GM12892 (cell line): ENCODE measurements at places on chromosomes 7 and 10.

- DNase-seq: no peak
Measured at GRCh38 chr7:130719541-130719940, 14.5 kb downstream of the KLF14 start.

DNA sequence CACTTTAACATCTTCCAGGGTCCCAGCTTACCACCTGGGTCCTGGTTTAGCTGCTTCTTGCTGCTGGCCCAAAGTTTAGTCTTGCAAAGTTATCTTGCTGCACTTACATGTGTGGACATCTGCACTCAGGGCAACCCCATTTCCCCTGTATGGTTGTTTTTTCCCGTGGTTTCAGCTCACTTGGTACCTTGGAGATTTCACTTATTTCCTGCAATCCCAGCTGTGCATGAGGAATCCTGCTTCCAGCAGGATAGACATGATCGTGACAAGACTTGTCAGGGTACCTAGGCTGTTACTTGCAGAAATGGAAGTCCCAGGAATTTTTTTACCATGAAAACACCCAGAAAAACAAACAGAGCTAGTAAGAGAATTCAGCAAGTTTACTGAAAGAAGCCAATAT, 95.9 kb upstream of the LEP start:
- DNase-seq: no peak

DNA sequence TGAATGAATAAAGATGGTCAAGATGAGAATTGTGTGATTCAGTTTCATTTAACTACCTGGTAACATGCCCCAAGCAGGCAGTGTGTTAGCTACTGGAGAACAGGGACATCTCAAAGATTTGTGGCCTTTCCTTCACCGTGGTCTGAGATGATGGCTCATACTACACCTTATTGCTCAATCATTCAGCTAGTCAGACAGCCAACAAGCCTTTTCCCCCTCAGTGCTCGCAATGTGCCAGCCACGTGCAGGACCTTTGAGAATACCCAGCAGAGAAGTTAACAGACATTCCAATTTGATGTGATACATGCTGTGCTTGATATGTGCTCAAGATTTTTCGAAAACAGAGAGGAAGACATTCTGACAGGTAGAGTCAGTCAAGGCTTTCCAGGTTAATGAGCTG, 562.8 kb downstream of the SUGCT start:
- DNase-seq: no peak

DNA sequence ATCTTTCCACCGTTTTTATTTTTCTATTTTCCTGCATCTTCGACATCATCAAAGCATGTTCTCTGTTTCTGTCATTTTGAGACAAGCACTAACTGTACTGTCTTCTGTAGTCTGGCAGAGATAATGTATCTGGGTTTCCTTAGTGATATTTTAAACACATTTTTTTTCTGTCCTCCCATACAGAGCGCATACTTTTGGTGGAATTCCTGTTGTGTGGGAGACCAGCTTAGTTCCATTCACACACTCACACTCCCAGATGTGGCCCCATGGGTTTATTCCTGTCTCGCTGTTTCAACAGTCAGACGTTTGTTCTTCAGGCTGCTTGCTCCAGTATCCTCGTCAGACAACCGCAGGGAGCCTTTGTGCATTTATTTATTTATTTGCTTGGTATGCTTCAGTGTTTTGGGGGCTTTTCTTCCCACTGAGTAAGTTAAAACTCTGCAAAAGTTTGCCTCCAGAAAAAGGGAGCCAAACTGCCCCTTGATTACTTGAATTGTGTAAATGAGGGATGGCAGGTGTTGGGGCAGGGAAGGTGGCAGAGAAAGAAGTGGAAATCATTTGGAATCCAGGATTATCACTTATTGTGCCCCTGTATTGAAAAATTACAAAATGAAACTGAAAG, 456.8 kb upstream of the KLF6 start:
- no peak for DNase-seq

DNA sequence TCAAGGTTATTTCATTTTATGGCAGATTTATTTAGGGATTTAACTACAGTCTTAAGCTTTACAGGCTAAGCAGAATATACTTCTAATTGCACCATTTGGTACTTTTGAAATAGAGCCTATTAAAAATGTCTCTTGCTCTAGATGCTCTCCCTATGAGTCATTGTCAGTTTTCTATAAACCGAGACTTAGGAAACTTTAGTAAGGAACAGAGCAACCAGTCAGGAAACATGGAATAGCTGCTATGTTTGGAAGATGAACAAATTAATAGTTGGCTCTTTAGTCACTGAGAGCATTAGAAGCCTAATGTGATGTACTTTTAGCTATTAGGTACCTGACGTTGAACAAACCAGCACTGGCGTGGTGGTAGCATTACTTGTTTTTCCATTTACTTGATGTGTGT, 35.3 kb downstream of the INPP5F start:
- no peak for DNase-seq
